Activated CD4-positive, alpha-beta T cell treated with anti-CD3 and anti-CD28 coated beads for 4 hours (primary cell): ENCODE measurements at places on chromosomes 2 and 18.
A peak's percentile ranks its signal among the peaks of the same experiment; 100 is the strongest.

GRCh38 chr2:123101434-123101833, 923.7 kb upstream of the CNTNAP5 start:
- no peak for DNase-seq

DNA sequence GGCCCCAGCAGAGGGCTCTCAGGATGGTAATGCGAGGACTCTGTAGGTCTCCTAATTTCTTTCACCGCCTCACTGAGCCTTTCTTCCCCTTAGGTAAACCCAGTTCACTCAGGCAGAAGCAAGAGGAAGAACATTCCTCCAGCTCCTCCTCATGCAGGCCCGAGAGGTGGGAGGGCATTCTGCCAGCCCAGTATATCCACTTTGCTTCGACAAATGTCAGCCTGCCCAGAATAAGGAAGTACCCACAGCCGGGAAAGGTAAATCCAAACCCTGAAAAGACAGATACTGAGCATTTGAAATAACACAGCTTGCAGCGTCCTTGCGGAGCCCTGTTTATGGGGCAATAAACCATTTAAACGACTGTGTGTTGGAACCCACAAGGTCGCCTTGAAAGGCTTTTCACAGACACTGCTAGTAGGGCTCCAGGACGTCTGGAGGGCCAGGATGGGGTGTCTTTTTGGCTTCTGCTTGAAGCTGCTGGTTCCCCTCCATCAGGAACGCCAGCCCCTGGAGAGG, 63.0 kb upstream of the STPG4 start:
- no peak for DNase-seq

DNA sequence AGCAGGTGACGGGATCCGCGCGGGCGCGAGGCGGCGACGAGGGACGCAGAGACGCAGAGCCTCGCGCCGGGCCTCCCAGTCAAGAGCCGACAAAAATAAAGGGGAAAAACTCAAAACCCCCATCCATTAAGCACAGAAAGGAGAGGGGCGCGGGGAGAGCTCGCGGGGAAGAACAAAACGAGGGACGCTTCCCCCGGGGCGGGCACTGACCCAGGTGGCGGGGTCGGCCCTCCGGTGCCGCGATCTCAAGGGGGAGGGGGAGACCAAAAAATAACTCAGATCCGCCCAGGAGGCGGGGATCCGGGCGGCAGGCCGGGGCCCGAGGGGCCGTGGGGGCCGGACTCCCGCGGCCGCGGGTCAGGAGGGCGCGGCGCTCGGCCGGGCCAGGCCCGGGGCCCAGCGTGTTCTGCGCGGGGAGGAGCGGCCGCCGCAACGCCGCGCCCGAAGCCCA, 597 bp downstream of the RNF103 start:
- DNase-seq: peak; percentile 21

DNA sequence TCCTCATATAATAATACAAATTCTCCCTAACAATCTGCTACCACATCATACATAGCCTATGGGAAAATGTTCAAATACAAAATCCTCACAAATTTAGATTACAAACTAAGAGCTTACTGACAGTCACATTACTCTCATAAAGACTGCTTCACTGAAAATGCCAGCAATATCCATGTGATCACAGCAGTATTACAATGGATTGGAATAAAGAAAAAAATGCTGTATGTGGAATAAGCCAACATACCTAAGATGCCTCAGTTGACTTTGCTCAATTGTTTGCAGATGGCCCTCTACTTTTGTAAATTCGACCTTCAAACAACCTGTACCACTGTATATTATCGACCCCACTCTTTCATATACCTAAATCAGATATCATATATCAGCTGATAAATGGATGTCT, 88.7 kb downstream of the DYM start:
- DNase-seq: no peak

GRCh38 chr18:32918692-32919250, 145.9 kb upstream of the KLHL14 start:
- DNase-seq: no peak

DNA sequence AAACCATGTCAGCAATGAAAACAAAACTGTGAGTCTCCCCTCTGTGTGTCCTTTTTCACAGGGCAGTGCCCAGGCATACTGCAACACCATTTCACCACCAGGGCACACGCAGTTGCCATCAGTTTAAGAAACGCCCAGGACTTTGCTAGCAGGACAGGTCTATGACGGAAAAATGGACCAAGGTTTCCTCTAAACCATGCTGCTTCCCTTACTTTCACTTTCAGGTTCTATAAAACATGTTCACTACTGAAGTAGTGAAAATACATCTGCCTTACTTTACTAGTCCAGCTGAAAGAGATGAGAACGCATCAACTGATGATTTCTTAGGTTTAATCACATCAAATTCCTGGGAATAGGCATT, 110.5 kb downstream of the TCF4 start:
- peak; percentile 2 for DNase-seq

- DNase-seq: no peak
These were observed 12.9 kb downstream of the ARPC2 start for GRCh38 chr2:218229851-218230250.

DNA sequence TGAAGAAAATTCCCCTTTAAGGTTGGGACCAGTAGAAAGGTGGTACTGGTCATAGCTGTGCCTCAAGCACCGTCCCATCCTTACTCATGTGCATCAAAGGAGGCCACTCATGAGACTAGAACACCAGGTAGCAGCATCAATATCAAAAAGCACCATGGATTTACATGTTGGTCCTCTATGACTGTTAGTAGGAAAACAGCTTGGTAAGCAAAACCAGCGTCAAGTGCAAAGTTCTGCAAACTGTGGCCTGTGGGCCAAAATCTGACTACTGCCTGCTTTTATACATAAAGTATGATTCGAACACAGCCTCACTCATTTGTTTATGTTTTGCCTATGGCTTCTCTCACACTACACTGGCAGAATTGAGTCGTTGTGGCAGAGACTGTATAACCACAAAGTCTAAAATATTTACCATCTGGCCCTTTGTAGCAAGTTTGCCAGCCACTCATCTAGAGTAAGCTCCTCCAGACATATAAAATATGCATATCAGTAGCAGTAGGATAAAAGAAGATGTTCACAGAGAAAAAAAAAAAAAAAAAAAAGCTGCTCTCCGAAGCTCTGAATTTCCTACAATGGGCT, 119.7 kb upstream of the CTNNA2 start:
- no peak for DNase-seq

GRCh38 chr2:190635781-190636180, 13.1 kb upstream of the NAB1 start:
- no peak for DNase-seq

DNA sequence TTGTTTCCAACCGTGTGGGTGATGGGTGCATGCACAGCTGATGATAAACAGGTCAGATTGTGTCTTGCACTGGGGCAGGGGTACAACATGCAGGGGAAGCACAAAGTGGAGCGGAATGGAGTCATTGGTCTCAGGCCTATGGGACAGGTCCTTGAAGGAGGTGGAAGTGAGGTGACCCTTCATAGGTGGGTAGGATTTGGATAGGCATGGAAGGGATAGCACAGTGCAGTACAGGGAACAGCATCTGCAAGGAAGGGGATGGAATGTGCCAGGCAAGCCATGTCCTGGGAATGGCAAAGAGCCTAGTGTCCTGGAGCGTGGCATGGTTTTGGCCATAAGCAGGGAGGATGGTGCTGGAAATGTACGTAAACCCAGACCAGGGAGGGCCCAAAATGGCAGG, 143.9 kb downstream of the CAPN13 start:
- DNase-seq: no peak

DNA sequence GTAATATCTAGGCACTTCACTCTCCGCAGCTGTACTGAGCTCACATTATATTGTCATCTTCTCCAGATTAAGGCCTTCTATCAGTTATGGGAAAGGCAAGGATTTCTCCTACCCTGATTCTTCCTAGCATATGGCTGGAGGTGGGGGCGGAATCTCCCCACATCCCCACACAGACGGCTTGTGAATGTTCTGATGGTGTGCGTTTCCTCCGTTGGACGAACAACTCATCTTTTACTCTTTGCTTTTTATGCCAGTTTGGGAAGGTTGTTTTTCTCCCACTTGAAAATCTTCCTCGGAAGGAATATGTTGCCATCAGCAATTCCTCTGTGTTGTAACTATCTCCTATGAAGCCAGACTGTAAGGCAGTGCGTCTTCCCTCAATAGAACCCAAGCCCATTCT, 24.3 kb downstream of the KLHL29 start:
- DNase-seq: no peak

GRCh38 chr2:10502803-10503107, 54.6 kb upstream of the ODC1 start:
- no peak for DNase-seq

DNA sequence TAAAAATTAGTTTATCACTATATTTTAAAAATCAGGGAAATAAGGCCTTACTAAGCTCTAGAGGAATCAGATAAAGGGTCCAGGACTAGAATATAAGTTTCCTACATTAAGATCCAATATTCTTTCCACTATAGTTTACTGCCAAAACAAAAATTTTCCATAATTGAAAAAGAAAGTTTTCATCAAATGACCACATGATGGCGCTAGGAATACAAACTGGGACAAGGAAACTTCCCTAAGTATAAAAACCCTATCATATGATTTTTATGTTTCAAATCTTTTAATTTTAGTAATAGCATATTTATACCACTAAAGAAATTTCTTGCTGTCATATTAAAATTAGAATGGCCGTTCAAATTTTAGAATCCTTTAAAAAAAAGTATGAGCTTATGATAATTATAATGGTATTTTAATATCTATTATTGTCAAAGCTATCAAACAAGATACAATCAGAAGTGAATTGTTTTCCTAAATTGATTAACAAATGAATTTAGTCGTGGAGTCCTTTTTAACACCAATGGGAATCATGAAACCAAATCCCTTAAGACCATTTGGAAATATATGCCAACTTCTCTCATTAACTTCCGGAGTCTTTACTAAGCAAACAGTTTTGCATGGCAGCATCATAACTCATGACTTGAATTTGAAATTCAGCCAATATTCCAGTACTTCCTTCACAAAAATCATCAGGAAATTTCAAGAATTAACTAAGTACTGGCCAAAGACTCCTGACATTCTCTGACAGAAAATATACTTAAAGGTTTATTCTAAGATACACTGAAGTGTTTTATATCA, 70.3 kb downstream of the SCN1A start:
- no peak for DNase-seq

GRCh38 chr2:7517088-7517487, 599.9 kb downstream of the RNF144A start:
- DNase-seq: peak; percentile 11

GRCh38 chr18:2956056-2956455, 56.9 kb downstream of the LPIN2 start:
- DNase-seq: no peak

DNA sequence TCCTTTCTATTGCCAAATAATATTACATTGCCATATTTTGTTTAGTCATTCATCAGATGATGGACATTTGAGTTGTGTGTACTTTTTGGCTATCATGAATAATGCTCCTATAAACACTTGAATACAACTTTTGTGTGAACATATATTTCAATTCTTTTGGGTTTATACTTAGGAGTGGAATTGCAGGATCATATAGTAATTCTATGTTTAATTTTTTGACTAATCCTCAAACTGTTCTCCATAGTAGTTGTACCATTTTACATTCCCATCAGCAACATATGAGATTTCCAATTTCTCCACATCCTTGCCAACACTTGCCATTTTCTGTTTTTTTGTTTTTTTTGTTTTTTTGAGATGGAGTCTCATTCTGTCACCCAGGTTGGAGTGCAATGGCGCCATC, 87.2 kb downstream of the B3GNT2 start:
- no peak for DNase-seq

GRCh38 chr18:9628984-9629383, 14.6 kb upstream of the PPP4R1 start:
- no peak for DNase-seq

DNA sequence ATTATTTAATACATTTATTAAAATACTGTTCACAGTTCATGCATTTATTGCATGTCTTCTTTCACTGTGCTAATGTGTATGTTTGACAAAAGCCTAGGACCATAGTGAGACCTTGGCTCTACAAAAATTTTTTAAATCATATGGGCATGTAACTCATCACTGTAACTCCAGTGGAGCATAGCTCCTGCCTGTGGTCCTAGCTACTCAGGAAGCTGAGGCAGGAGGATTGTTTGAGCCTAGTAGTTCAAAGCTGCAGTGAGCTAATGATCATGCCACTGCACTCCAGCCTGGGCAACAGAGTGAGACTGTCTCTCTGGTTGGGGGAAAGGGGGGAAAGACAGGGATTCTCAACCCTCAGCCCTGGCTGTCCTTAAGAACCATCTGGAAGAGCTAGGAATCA, 137.8 kb downstream of the PRKCE start:
- DNase-seq: no peak

DNA sequence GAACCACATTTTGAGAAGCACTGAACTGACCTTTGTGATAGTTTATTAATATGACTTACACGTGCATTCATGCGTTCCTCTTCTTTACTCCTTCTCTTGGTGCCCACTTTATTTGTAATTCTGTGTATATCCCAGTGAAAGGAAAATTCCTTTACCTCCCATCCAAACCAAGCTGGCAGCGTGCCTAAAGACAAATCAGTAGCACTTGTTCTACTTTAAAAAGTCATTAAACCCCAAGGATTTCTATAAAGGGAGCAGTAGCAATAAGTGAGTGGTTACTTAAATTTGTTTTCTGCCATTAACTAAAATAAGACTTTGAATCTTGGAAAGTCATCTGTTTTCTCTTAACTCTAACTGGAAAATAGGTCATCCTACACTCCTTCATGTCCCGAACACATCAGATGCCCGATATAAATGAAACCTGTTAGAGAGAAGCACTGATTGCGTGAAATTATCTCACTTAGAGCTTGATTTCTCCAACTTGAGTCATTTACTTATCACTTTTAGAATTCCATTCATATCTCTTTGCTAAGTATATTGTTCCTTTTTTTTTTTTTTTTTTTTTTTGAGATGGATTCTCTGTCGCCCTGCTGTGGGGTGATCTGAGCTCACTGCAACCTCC, 10.7 kb downstream of the PIK3C3 start:
- no peak for DNase-seq

DNA sequence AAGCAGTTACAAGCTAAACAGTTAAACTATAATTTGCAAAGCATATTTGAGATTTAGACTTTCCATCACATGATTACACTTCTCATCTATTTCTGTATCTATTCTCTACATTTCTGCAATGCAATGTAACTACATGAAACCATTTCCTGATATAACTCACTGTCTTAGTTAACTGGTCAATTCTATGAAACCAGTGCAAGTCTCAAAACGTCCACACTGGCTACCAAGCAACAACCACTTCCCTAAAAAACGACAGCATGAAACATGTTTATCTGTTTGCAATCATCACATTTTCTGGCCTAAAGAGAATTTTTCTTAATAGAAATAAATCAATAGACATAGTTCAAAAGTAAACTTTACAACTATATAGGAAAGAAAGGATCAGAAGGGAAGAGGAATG, 17.4 kb downstream of the FECH start:
- no peak for DNase-seq

- DNase-seq: no peak
These were observed 21.9 kb downstream of the ELMOD3 start for GRCh38 chr2:85376291-85377065.

DNA sequence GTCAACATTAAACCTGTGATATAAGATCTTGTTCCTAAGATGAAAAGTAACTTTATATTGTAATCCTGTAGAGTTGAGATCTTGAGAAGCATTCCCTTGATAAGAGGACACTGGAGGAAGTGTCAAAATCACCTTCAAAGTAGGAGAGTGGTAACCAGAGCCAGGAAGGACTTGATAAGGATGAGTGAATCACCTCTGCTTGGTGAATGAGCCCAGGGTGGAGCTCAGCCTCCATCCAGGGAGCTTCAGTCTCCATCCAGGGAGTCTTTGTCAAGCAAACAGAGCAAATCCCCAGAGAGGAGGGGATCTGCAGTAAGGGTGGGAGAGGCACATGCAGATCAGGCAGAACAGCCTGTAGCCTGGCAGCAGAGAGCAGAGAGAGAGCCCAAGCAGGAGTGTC, 167.1 kb upstream of the SIX2 start:
- no peak for DNase-seq
